Stimulated activated CD8-positive, alpha-beta memory T cell treated with anti-CD3 and anti-CD28 coated beads, Interleukin-2, amount 100 ng/mL, for 1 hour (primary cell): ENCODE measurements at places on chromosomes 16 and 17.

- no peak for DNase-seq
Observed at GRCh38 chr16:87855852-87856715, 13.2 kb downstream of the SLC7A5 start.

GRCh38 chr16:86347090-86347489, 163.2 kb upstream of the FOXF1 start:
- no peak for DNase-seq

GRCh38 chr16:70158261-70158939, 15.2 kb upstream of the CLEC18C start:
- no peak for DNase-seq

- DNase-seq = no peak
Observed at GRCh38 chr17:27540318-27541101, 84.3 kb downstream of the KSR1 start.

- DNase-seq = no peak
Observed at GRCh38 chr16:22292320-22292719, 4.9 kb upstream of the POLR3E start.

DNA sequence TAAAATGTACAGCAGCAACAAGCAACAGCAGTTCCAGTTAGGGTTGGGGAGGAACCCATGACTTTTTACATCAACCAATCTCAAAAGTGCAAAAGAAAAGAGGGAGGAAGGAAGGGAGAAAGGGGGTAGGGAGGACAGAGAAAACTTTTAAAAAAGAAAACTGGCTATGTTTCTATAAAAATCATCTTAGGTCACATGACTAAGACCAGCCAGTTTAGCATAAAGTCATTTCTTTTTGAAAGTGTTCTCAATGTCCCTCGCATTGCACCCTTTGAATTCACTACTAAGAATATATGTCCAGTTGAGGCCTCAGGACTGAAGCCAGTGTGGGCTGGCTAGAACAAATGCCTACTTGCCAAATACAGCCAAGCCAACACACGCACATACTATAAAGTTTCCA, 28.9 kb downstream of the DCUN1D3 start:
- no peak for DNase-seq

DNA sequence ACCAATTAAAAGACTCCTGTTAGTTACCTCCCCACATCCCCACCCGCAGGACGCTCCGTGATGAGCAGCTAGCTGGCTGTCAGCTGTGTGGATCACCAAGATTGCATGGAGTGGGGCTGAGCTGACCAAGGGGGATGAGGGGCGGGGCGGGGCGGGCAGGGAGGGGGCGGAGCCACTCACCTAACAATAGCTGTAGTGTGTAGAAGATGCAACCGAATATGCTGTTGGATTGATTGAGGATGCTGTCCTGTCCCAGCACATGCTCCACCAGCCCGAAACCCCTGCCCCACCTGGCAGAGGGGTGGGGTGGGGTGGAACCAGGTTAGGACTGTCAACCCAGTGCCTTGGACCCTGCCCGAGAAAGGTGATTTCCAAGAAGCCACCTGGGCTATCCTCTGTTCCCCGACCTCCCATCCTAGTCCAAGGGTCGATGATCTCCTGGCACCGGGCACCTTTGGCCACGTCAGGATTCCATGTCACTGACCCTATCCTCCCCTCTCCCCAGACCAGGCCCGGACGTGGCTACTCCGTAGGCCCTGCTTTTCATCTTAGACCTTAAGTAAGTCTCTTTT, 1.4 kb downstream of the VKORC1 start:
- DNase-seq = no peak

GRCh38 chr16:85144026-85144915, 32.0 kb upstream of the CIBAR2 start:
- DNase-seq = no peak

DNA sequence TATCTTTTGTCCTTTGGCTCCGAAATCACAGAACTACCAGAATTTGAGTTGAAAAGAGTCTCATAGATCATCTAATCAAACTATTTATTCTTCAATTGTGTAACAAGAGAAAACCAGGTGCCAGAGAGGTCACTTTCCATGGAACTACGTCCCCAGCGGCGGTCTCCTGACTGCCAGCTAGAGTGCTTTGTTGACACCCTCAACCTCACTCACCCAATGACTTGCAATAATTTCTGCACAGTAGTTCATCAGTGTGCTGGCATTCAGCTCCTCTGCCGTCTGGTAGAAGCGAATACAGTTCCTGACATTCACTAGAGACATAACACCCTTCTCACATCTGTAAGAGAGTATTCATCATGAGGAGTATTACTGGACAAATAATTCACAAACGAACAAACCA, 54.2 kb downstream of the ANKFY1 start:
- DNase-seq = no peak

DNA sequence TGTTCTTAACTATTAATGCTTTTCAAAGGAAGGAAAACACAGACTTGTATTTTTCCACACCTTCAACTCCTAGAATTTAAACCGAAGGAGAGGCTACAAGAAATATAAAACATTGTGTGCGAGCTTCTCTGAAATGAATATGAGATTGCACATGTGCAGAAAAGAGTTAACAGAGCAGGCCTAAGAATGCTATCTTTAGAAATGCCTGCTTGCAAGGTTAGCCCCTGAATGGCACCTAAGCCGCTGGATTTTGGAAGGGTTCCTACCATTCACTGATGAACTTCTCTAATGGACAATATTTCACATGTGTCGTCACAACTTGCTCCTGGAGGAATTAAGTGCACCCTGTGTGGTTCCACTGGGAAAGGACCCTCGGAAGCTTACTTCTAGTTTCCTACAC, 69.3 kb downstream of the FBXL20 start:
- DNase-seq = no peak

GRCh38 chr17:75876938-75877751, 1.2 kb downstream of the TRIM47 start:
- no peak for DNase-seq

- no peak for DNase-seq
Observed at GRCh38 chr16:2520784-2521531, 787 bp downstream of the AMDHD2 start.

GRCh38 chr16:72811188-72811720, 236.7 kb downstream of the ZFHX3 start:
- DNase-seq = no peak

DNA sequence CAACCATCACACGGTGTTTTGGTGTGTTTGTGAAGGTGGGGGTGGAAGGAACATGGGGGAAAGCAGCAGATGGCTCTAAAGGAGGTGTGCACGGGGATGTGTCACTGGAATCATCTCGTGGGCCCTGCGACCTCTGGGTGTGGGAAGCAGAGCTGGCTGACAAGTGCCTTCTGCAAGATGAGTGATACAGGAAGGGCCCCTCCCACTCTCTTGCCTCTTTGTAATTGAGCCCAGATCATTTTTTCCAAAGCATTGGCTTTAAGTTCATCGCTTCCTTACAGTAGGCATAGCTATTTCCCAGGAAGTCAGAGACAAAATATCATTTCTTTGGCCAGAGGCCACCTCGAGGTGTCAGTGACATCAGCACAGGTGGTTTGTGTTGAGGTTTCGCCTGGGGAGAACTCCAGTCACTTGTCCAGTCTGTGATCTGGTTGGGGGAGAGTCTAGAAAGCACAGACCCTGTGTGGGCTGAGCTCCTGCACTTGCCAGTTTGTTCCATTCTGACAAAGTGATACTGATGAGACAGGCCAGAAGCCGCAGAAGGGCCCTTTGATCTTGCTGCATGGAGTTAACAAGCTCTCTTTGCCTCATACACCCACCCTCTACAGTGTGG, 20.6 kb upstream of the SNTB2 start:
- DNase-seq = peak; percentile 10

DNA sequence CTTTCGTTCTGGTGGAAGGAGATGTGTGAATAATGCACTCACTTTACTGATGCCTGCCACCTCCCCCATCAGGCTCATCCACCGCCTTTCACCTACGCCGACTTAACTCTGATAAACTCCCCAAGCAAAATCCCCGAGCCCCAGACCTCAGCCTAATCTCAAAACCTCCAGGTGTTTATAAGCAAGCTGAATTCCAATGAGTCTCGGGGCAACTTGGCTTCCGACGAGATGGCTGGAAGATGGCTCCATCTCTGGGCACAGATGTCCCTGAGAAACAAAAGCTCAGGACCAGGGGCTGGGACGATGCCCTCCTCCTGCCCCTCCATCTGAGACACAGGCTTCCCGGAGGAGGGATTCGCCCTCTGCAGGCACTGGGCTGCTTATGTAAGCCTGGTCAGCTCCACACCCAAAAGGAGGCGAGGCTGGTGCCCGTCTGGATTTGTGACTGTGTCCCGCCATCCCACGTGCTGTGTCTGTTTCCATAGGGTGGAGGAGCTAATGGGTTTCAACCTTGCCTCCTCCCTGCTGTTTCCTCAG, 386.4 kb upstream of the TNRC6C start:
- no peak for DNase-seq

GRCh38 chr17:60665602-60666001, 12.0 kb upstream of the BCAS3 start:
- DNase-seq = no peak

DNA sequence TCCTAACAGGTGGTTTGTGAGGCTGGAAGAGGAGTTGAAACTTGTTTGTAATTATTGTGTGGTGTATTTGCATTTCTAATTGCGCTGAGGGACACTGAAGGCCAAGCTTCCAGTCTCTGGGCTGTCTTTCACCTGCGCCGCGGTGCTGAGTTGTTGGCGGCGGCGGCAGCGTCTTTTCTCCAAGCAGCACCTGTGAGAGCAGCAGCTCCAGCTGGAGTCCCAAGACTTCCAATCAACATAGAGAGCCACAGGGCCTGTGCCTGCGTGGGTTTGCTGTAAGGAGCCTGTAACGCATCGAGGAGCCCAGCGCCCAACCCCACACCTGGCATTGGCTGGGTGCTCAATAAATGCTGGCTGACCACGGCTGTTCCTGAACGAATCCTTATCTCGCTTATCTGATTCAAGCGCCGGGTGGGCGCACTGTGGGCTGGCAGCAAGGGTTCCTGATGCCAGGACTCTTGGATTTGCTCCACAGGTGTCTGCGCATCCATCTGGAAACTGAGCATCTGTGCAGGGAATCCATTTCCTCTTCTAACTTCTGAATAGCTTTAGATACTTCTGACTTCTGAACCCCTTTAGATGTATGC, 138.1 kb downstream of the ASIC2 start:
- DNase-seq = no peak

GRCh38 chr17:36027761-36028160, 10.0 kb upstream of the CCL23 start:
- no peak for DNase-seq

DNA sequence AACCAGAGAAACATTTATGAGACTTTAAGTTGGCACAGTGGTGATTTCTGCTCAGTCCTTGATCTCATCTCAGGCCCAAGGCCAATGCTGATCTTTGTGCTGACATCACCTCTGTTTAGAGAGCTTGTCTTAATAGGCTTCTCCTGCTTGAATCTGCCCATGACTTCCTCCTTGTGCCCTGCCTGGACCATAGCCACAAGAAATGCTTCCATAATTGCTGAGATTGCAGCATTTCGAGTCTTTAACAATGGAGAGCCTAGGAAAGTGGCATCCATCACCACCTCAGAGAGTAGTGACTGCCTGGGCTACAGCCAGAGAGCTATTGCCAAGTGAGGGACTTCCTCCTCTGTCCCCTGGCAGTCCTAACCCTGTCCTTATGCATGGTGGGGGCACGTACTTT, 25.1 kb upstream of the MMP2 start:
- no peak for DNase-seq

DNA sequence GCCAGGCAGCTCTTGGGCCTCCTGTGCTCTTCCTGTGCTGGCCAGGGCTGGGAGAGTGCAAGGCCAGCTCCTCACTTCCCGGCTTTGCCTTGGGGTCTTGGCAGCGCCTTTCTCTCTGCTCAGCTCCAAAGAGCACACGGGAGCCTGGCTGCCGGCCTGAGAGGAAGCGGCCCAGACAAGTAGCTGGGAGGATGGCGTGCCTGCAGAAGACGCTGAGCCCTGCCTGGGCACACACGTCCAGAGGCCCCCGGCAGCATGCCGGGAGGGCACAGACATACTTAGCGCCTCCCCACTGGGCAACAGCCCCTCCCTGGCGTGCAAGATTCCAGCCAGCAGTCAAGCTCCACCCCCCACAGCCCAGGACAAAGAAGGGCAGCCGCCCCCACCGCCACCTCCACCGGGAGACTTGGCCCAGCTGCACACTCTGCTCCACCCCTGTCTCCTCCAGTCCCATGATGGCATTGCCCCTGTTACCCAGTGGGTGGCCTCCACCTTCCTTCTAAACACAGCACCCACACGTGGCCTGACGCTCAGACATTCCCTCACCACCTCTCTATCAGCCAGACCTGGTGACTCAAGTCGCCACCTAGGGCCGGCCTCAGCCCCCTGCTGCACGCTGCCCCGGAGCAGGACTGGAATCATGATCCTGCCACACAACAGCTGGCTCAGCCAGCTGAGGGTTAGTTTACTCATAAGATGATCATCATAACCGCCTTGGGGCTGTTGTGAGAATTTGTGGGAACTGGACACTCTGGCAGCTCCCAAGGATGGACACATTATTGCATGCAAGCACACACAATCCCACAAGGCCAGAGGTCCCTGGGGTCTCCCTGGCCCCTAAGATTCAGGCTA, 12.4 kb downstream of the SGCA start:
- DNase-seq = peak; percentile 24

DNA sequence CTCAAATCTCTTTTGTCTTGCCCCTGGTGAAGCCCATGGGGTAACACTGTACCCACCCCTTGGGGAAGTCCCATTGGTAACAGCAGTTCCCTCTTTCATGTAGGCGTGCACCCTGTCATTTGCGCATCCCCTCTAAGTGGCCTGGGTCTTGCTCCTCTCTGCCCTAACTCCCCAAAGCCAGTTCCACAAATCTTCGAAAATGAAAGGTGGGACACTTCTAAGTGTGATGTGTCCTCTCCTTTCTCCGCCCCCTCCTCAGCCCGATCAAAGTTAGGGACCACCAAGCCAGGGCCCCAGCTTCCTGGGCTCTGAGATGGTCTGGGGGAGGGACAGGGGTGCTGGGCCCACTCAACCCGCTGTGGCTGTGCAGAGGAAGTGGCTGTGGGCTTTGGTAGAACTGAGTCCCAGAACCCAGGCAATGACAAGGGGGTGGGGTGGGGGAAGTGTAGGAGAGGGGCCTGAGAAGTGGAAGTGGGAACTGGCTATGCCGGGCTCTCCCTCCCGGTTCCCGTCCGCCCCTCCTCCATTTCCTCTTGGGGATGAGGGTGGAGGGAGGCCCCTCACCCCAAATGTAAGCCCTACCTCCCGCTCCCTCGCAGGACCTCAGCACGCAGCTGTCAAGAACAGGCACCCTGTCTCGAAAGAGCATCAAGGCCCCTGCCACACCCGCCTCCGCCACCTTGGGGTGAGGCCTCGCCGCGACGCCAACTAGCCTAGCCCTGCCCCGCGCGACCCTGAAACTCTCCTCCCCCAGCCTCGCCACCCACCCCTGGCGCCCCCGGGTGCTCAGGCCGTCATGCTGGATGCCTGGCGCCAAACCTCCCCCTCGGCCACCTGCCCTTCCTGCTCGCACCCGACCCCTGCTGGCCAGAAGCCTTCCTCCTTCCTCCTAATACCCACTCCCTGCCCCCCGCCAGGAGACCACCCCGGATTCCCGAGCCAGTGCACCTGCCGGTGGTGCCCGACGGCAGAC, 8.7 kb downstream of the ABI3 start:
- DNase-seq = no peak

DNA sequence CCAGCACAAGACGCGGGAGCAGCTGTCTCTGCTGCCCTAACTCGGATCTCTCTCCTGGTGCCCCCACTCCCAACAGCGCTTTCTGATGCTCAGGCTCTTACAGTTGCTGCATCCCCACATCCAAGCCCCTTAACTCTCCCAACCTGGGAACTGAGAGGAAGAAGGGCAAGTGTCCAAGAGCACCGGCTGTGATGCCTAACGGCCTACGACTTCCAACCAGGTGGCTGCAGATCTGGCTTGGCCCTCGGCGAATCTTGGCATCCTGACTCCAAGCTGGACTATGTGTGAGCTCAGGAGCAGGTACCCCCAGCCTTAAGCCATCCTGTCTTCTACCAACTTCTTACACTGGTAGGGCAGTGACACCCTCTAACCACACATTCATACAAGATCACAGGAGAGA, 38.3 kb upstream of the RCVRN start:
- DNase-seq = no peak
